ENCODE measurements at places on chromosomes 7 and 10.

DNA sequence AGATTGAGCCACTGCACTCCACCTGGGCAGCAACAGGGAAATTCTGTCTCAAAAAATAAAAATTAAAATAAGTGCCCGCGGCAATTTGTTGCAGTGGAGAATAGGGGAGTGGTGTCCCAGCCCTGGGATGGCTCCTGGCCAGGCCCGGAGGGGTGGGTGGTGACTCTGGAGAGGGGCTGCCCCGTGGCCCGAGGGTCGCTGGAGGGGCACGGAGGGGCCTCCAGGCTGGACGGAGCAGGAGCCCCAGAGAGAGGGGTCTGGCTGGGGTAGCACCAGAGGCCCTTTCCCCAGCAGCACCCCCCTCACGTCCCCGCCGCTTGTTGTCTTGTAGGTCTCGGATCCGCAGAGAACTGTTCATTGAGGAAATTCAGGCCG, 38.6 kb upstream of the SH2B2 start:
- no peak for DNase-seq

- DNase-seq, result no peak
Measured at GRCh38 chr10:6958254-6958653, 378.2 kb upstream of the PRKCQ start.

GRCh38 chr10:110414548-110415309, 83.0 kb upstream of the DUSP5 start:
- DNase-seq, result peak; percentile 78

DNA sequence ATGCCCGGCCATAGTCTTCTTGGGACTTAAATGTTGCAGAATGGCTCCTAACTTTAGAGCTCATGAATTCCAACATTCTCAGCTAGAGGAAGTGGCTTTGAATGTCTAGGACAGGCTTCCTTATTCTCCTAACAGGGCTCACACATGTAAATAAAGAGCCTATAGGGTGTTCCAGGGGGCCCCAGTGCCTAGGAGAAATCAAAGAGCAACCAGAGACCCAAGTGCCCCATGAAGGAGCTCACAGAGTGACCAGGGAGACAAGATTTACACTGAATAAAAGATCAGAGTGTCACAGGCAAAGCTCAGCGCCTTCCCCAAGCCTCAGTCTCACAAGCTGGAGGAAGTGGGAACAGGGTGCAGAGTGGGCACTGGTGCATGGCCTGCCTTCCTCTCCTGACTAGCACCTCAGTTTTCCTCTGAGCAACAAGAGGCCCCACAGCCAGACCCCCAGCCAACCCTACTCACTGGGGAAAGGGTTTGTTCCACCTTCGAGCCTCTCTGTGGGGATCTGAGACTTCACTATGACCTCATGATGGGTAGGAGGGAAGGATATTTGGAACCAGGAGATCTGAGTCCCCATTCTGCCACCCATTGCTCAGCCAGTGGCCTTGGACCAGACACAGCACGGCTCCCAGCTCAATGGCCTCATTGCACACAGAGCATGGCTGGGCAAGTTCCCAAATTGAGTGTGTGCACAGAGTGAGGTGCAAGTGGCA, 16.0 kb downstream of the TMEM273 start:
- no peak for DNase-seq

DNA sequence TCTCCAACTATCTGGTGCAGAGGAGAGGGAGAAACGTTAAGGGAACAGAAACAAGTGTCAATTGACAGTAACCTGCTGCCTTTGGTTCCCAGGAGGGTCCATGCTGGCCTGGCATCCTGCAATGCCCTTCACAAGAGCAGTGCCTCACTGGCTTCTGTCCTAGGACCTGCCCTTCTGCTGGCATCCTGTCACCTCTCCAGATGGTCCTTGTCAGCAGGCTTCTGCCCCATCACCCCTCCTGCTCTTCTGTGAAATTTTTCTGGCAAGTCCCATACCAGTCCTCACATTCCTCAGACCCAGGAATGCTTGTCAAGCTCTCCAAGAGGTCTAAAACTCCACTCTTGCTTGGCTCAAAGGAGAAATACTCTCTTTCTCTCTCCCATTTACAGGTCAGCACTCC, 34.2 kb downstream of the C10orf67 start:
- DNase-seq, result peak; percentile 79

- DNase-seq, result no peak
Measured at GRCh38 chr10:73414230-73414945, 530 bp upstream of the ANXA7 start.

- peak; percentile 73 for DNase-seq
Measured at GRCh38 chr10:80501913-80502521, 35.7 kb upstream of the SH2D4B start.

GRCh38 chr10:119654540-119654939, 3.4 kb downstream of the BAG3 start:
- no peak for DNase-seq

- DNase-seq, result no peak
Measured at GRCh38 chr7:72015136-72015535, 397.0 kb downstream of the CALN1 start.

- no peak for DNase-seq
Measured at GRCh38 chr7:97381815-97382554, 264.5 kb downstream of the SDHAF3 start.

GRCh38 chr7:148437043-148437442, 153.5 kb upstream of the C7orf33 start:
- DNase-seq, result no peak

GRCh38 chr10:124124123-124124768, 30.8 kb upstream of the CHST15 start:
- no peak for DNase-seq

GRCh38 chr10:80700252-80700651, 162.6 kb downstream of the SH2D4B start:
- DNase-seq, result no peak

DNA sequence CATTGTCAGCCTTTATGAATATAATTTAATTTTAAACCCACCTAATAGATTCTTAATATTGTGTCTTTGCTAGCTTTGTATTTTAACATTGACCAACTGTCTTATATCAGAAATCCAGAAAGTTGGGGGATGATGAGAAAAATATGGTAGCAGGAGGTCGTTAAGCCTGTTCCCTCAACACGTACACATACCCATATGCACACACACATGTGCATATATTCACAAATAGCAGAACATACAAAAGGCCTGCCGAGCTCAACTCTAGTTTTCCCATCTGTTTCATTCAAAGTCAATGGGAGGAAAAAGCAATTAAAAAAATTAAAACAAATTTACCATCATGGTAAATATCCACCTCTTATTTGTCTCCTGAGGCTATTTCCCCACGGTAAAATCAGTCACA, 25.9 kb upstream of the PTPRZ1 start:
- DNase-seq, result no peak

- DNase-seq, result no peak
Measured at GRCh38 chr7:115052706-115053105, 130.8 kb downstream of the MDFIC start.

DNA sequence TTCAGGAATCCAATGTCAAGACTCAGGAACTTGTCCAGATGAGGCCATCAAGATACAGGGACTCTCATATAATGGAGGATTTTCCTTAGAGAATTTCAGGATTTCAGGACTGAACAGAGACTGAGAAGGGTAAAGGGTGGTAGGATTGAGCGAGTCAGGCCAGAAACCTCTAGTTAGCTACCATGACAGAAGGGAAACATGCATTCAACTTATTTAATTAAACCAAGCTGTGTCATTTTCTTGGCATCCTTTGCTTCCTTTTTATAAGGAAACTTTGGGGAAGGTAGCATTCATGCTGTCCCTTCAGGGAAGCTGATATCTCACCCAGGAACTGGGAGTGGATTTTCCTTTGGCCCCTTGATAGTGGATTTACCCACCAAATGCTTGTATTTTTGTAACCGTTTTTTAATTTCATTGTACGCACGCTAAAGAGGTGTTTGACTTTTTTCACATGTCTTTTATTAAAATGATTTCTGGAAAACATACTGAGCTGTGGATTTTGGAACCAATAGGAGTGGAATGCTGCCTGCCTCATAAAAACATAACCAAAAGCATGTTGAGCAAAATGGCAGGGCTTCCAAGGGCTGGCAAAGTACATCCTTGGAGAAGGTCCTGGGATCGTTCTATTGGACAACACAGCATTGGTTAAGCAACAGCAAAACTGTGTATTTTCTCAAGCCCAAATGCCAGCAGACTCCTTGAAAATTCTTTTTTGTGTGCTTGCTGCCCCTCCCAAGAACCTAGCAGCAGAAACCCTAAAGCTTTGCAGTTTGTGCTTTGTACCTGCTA, 104.5 kb downstream of the CXCL12 start:
- no peak for DNase-seq

GRCh38 chr7:141290973-141291372, 217.1 kb downstream of the TMEM178B start:
- no peak for DNase-seq

DNA sequence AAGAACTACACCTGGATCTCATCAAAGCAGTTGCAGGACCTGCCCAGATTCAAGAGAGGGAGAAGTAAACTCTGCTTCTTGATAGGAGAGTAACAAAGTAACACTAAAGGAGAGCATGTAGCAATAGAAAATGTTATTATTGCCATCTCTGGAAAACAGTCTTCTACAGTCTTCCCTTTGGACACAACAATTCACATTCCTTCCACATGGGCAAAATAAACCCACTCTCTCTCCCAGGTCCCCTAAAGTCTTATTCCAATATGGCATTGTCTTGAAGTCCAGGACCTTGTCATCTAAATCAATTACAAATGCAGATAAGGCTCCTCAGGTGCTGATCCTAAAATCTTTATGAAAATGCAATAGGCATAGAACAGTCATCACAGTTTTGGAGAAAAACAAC, 10.3 kb upstream of the WNT2 start:
- no peak for DNase-seq

DNA sequence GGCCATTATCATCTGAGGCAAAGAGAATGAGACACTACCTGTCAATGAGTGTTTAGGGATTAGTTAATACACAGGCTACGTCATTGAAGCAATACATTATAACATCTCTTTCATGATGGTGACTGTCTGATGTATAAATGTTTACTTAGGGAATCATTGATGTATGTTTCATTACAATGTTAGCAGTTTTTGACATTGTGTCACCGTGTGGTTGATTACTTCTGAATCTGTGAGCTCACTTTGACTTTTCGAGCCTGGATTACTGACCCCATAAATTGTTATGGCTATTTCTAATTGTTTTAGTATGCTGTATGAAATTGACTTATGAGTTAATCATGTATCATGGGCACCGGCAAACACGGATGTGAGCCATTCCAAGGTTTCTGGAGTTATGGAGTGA, 494.0 kb downstream of the MAGI2 start:
- no peak for DNase-seq

GRCh38 chr10:98422182-98422581, 7.2 kb upstream of the PYROXD2 start:
- no peak for DNase-seq

DNA sequence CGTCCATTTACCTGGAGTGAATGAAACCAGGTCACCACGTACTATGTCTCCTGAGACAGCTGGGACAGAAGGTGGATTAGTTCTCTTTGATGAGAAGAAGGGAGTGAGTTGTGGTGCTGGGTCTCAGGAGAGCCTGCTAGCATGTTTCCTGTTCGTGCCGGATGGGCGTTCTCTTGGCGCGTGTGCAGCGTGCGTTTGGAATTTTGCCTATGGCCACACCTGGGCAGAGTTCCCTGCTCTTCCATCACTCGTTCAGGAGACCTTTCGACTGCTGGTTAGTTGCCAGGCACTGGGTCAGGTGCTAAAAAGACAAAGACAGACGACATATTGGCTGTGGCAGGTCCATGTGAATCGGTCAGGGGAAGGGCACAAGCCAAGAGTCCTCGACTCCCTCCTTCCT, 90.3 kb downstream of the TRRAP start:
- DNase-seq, result no peak

DNA sequence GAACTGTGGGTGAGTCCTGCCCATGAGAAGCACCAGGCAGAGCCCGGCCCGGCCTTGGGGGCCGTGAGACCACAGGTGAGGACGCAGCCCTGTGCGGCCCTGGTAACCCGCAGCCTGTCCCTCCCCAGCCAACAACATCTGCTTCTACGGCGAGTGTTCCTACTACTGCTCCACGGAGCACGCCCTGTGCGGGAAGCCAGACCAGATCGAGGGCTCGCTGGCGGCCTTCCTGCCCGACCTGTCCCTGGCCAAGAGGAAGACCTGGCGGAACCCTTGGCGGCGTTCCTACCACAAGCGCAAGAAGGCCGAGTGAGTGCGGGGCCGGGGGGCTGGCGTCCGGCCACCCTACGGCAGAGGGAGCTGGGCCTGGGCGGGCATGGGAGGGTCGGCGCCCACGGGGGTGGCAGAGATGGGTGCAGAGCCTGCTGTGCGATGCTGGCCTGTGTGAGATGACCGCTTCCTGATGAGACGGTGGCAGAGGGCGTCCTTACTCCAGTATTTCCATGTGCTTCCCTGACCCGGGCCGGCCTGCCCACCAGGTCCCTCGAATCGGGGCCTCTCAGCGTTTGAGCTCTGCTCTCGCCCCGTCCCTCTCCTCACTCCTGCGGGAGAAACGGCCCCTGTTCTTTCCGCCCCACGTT, 34.1 kb upstream of the FOXL3 start:
- no peak for DNase-seq

GRCh38 chr7:36262309-36263094, 109.4 kb downstream of the EEPD1 start:
- DNase-seq, result no peak

GRCh38 chr7:124954790-124955189, 25.2 kb upstream of the POT1 start:
- no peak for DNase-seq

GRCh38 chr10:96606216-96606615, 19.4 kb upstream of the TM9SF3 start:
- DNase-seq, result peak; percentile 33

DNA sequence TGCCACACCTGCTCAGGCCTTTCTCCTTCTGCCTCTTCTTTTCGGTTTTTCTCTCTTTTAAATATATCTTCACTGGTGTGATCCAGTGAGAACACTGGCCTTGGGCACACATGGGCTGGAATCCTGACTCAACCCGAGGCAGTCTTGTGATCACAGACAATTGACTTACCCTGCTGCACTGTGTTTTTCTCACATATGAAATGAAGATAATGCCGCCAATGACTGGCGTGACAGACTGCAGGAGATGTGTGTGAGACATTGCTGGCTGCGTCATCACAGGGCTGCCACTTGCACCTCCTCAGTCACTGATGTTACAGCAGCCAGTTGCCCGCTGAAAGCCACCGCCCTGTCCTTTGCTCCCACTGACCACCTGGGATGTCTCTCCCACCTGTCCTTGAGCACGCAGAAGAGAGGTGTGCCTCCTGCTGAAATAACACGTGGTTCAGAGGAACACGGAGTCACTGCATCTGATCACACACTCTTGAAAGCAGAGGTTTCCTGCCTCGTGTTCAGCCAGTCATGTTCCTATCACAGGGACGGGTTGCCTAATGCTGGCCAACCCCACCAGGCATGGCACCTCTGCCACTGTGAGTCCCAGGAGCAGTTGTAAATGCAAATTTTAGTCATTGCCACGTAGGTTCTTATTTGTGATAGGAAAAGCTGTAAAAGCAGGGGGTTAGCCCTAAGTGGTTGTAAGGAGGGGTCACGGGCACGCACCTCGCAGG, 124.6 kb upstream of the LANCL2 start:
- no peak for DNase-seq

- DNase-seq, result no peak
Measured at GRCh38 chr10:6164271-6165095, 38.2 kb upstream of the PFKFB3 start.

GRCh38 chr10:106819490-106819889, 345.0 kb downstream of the SORCS1 start:
- no peak for DNase-seq

- DNase-seq, result no peak
Measured at GRCh38 chr7:44226396-44226753, 25.6 kb downstream of the YKT6 start.

GRCh38 chr7:134365341-134366054, 48.8 kb upstream of the SLC35B4 start:
- no peak for DNase-seq

All from kidney glomerular epithelial cell (primary cell).